ENCODE measurements at places on chromosomes 16 and 17.

DNA sequence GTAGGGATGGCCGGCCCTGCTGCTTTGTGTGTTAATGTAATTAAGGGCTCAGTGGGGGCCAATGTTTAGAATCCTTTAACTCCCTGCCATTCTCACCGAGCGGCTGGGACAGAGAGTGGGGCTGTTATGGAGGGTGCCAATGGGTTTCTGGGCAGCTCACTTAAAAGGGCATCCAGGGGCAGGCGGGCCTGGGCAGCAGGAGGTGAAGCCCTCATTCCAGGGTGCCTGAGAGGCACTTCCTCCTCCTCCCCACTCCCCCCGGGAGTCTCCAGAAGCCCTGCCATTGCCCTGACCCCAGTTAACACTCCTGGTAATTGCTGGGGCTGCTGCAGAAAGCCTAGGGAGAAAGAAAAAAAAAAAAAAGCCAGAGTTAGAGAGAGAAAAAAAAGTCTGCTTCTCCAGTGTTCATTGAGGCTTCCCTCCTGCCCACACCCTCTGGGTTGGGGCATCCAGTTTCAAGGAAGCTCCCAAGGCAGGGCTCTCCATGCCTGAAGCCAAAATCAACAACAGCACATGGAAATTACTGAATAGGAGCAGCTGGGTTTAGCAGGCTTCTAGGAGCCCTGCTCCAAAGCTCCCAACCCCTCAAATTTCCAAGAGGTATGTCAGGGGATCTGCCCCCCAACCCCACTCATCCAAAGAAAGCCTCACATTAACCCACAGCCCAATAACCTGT, 28.0 kb downstream of the CUEDC1 start:
- no peak for DNase-seq

GRCh38 chr16:4178468-4179010, 62.3 kb upstream of the ADCY9 start:
- DNase-seq, result no peak

DNA sequence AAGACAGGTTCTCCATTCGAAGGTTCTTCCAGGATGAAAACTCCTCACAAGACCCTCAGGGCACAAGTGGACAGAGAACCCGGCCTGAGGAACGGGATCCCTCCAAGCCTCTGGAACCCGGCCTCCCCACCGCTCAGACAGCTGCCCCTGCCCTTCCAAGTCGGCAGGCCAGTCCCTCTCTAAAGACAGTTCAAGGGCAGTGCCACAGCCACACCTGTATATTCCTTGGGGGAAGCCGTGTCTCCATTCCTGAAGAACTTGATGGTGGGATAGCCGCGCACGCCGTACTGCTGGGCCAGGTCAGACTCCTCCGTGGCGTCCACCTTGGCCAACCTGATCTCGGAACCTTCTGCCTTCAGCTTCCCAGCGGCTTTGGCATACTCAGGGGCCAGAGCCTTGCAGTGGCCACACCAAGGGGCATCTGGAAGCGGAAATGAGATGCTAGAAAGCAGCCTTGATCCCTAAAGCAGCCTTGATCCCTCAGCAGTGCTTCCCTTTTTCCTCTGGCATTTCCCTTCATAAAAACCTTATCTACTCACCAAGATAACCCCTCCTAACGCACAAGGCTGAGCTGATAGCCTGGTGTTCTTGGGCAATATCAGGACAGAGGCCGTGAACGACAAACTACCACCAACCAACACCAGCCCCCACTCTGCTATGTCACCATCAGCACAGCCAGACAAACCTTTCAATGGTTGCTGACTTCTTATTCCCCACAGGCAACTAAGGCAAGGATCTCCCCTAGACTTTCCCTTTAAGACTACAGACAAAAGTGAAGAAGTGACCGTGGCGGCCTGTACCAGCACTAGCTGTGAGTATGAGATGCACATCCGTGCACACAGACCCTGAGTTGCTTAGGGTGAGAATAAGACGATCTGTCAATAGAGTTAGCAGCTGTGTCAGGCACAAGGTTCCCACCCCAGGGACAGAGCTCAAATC, 1.1 kb downstream of the P4HB start:
- DNase-seq, result no peak

GRCh38 chr16:87897521-87898505, 28.5 kb upstream of the SLC7A5 start:
- DNase-seq, result no peak

DNA sequence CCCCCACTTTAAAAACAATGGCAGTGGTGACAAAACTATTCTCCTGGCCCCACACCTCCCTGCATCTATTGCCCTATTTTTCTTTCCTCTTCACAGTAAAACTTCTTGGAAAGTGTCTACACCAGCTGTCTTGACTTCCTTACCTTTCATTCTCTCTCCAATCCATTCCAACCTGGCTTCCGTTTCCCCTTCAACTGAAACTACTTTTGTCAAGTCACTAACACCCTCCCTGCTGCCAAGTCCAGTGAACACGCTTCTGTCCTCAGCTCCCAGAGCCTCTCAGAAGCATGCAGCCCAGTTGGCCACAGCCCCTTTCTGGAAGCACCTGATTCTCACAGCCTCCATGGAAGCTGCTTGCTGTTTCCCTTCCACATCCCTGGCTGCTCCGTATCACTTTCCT, 4.0 kb upstream of the SCN4A start:
- DNase-seq, result no peak

DNA sequence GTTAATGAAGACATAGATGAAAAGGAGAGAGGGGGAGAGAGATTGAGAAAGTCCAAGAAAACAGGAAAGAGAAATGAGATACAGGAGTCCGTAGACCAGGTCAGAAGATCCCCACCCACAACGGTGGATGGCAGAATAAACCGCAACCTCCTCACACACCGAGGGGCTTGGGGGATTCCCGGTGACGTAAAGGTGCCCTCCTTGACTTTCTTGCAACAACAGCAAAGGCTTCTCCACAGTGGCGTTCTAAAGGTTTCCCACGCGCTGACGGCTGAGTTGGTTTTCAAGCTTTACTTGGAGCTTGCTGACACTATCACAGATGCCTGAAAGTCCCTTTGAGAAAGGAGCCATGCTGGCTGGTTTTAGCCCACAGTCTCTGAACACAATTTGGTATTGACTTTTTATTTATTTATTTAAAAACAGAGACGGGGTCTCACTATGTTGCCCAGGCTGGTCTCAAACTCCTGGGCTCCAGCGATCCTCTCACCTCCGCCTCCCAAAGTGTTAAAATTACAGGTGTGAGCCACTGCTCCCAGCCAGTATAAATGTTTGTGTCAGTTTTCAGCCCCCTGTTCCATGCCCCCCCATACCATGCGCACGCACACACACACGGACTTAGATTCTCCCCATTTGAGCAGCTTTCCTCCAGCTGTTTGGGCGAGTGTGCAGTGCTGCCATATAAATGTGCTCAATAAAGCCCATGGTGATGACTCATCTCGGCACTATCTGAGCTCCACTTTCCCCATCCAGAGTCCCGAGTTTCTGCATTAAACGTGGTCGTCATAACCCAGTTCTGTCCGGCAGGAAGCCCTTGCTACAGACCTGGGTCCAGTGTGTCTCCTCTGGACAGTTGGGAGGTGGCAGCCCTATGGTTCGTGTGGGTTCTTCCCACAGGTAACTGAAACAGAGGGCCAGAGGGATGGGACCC, 33.0 kb upstream of the SEC14L1 start:
- DNase-seq, result no peak

DNA sequence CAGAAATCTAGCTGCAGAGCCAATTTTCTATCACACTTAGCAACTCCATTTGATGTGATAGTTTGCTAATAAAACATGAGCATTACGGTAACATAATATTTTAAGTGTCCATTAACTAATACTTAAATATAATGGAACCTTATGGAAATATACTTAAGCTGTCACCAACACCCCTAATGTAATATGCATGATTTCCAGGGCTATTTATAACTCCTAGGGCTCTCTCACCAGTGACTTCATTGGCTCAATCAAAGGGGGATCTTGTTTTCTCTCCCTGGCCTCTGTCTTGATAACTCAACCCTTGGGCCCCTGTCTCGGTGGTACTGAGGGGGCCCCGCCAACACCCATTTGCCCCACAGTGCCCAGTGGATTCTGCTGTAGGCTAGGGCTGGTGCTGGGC, 170.4 kb downstream of the SALL1 start:
- DNase-seq, result no peak

DNA sequence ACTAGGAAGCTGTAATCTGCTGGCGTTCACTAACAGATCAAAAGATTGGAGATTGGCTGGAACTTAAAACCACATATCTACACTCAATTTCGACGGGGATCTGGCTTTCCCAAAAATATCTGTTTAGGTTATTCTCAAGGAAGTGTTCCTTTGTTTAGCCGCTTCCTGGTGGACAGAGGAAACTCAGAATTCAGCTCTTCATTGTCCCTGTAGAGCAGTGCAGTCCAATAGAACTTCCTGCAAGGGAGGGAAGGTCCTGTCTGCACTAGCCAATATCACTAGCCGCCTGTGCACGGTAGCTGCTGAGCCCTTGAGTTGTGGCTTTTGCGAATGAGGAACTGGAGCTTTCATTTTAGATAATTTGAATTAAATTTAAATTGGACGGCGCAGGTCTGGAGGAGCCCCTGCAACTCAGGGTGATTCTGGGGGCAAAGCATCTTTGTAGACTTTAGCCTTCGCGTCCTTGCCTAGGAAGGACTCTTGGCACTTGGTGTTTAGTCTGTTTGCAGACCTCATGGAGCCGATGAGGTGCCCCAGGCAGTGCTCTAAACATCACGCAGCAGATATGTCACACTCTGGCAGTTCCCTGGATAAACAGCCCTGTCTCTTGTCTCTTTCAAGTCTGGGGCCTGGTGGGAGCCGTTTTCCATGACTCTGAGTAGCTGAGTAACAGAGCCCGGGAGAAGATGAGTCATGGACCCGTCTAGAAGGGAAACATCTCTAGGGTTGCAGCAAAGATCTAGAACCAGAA, 122.2 kb downstream of the CCDC182 start:
- peak; percentile 17 for DNase-seq

DNA sequence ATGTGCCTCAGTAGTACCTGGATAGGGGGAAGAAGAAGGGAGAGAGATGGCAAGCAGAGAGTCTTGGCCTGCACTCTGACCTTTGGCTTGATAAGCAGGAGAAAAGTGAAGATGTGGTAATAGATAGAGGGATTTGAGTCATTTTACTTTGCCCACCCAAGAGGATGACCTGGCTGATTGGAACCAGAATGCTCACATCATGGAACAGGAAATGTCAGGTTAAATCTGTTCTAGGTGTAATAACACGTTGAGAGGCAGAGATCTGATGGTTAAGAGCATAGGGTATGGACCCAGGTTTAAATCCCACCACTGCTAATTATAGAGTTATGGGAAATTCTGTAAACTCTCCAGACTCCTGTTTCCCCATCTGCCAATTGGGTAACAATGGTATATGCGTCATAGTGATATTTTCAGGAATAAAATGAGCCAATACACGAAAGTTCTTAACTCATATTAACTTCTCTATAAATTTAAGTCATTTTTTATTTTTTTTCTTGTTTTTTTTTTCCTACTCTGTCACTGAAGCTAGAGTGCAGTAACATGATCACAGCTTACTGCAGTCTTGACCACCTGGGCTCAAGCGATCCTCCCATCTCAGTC, 8.1 kb upstream of the CCL18 start:
- DNase-seq, result no peak

GRCh38 chr17:45942284-45942683, 47.9 kb downstream of the MAPT start:
- peak; percentile 19 for DNase-seq

GRCh38 chr17:3678095-3678820, 9.6 kb downstream of the EMC6 start:
- DNase-seq, result no peak

DNA sequence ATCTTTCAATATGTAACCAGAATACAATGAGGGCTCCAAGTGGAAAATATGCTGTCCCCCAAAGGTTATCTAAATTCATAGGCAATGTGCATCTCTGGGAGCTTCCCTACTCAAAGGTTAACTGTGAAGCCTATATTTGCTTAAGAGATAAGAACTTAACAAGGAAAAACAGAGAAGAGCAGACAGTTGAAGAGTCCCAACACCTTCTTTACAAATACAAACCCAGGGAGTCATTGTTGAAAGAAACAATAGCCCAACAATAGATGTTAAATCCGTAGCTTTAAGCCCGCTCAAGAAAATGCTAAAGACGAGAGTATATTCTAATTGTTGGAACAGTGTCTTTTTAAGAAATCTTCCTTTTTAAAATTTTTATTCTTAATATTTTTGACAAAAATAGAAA, 87.8 kb downstream of the CDH8 start:
- DNase-seq, result no peak

GRCh38 chr17:82830249-82830661, 9.6 kb downstream of the ZNF750 start:
- DNase-seq, result no peak

DNA sequence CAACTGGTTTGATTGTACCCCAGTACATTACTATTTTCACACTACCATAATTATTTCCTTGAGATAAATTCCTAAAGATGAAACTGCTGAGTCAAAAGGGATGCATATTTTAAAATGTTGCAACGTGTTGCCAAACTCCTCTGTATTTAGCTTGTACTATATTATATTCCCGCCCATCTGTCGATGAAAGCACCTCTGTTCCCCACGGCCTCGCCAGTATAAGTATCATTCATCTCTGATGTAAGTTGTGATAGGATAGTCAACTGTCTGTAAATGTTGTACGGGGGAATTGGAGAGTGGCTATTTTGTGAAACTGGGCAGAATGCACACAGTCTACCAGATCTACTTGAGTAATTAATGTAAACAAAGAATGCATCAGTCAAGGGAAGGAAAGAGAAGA, 47.7 kb upstream of the TNRC6A start:
- DNase-seq, result no peak

- no peak for DNase-seq
Observed at GRCh38 chr16:66159987-66160386, 206.5 kb upstream of the CDH5 start.

GRCh38 chr16:62135911-62136310, 99.7 kb upstream of the CDH8 start:
- DNase-seq, result peak; percentile 1

DNA sequence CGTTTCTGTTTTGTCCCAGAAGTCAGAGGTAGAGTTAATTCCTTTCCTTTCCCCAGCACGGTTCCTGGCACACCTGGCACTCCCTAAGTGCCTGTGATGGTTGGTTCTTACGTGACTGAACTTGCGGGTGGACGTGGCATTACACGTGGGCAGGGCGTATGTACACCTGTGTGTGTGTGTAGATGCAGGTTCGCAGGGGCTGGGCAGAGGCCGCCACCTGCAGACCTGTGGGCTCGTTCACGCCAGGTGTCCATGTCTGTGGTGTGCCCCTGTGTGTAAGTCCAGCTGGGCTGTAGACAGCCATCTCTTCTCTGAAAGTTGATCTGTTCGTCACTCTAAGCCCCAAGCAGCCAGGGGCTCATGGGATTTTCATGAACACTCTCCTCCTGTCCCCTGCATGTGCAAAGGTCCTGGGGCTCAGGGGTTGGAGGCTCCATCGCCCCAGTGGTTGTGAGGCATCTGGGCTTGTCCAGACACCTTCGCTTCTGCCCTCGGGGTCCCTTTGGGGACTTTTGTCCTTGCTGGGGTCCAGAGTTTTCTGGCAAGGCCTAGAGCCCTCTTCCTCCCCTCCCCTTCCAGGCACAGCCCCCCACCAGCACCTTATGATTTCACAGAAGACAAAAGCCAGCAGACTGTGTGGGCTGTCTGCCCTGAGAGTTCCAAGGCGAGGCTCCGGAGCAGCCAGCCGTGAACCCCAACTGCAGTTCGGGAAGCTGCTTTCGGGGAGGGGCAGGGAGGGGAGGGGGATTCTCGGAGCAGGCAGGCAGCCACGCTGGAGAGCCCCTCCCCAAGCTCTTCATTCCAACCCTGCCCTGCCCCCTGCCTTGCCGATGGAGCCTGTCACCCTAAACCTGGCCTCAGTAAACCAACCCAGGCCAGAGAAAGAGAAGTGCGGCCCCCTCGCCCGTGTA, 5.4 kb upstream of the FSCN2 start:
- no peak for DNase-seq

GRCh38 chr17:40301315-40301714, 7.7 kb upstream of the RARA start:
- no peak for DNase-seq

Measured in GM04504 (cell line).